ENCODE measurements at places on chromosomes 4 and X. TPM values are rescaled to one million over a fixed set of nuclear protein-coding genes. Genes with fewer than 3 reads are reported as not detected.

CXorf49B gene
- not detected for total RNA-seq

TMSB15A gene
- total RNA-seq, result not detected

NHS gene
- total RNA-seq, result 0.14 TPM

HTN1 gene
- not detected for total RNA-seq

NEIL3 gene
- 2.4 TPM for total RNA-seq

NLGN4X gene
- 0.34 TPM for total RNA-seq

LRP2BP gene
- total RNA-seq, result 0.34 TPM
